CD4-positive, alpha-beta T cell treated with Interleukin-4 for 1 hour (primary cell): ENCODE measurements at places on chromosomes 6 and 20.

GRCh38 chr6:127716465-127716864 lies 139.5 kb downstream of the C6orf58 start:
- no peak for DNase-seq

DNA sequence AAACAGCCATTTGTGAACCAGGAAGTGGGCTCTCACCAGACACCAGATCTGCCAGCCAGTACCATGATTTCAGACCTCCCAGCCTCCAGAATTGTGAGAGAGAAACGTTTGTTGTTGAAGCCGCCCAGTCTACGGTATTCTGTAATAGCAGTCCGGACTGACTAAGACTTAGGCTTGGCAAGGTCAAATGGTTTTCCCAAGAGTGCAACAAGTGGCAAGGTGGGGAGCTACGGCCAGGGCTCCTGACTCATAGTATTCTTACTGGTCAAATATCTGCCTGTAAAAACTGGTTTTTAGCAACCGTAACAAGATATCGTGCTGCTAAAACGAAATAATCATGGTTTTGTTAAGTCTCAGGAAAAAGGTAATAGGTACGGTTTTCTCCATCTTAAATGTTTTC lies 37.8 kb downstream of the MCUR1 start:
- no peak for DNase-seq

GRCh38 chr6:138432063-138432356 lies 28.0 kb downstream of the HEBP2 start:
- DNase-seq, result no peak

- DNase-seq, result no peak
Measured at GRCh38 chr6:75856902-75857301, 107.9 kb downstream of the MYO6 start.

- DNase-seq, result no peak
Measured at GRCh38 chr6:158778005-158778527, 41.1 kb downstream of the EZR start.

DNA sequence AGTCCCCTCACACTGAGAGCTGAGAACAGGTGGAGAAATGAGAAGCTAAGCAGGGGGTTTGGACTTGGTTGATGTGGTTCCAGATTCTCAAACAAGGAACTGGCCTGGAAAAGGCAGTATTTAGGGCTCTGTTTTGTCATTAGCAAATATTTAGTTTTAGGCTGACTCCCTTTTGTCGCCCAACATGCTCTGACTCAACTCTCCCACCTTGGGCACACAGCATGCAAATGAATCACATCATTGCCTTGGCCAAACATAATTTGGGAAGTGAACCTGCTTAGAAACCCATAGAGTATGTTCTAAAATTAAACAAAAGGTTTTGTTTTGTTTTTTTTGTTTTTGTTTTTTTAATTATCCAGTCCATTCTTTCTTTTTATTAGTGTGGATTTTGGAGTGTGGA lies 9.5 kb upstream of the UQCC2 start:
- DNase-seq, result no peak

DNA sequence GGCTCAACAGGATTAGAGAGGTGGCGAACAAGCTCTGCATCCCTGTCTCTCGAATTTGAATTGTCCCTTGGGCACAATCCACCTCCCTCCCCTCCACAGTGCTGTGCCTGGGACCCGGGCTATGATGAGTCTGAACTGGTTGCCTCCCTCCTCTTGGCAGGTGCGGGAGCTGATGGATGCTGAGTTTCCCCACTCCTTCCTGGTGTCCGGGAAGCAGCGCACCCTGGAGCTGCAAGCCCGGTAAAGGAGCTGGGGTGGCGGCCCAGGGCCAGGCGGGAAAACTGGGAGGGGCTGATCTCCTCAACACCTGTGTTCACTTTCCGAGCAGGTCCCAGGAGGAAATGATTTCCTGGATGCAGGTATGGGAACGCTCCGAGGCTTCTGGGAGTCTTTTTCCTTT lies 14.9 kb downstream of the FGD2 start:
- no peak for DNase-seq

GRCh38 chr6:81215092-81215432 lies 537.4 kb downstream of the TENT5A start:
- DNase-seq, result no peak

GRCh38 chr6:106750142-106750918 lies 121.0 kb downstream of the QRSL1 start:
- DNase-seq, result no peak

- DNase-seq, result no peak
Measured at GRCh38 chr6:27777126-27777525, 135.1 kb downstream of the OR2B2 start.

DNA sequence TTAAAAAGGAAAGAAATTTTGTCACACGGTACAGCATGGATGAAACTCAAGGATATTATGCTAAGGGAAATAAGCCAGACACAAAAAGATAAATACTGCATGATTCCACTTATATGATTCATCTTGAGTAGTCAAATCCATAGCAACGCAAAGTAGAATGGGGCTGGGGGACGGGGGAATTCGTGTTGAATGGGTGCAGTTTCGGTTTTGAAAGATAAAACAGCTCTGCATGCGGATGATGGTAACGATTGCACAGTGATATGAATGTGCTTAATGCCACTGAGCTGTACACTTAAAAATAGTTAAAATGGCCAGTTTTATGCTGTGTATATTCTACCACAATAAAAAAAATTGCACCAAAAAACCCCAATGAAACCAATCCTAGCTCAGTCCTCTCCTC lies 52.9 kb upstream of the SIRPA start:
- no peak for DNase-seq

DNA sequence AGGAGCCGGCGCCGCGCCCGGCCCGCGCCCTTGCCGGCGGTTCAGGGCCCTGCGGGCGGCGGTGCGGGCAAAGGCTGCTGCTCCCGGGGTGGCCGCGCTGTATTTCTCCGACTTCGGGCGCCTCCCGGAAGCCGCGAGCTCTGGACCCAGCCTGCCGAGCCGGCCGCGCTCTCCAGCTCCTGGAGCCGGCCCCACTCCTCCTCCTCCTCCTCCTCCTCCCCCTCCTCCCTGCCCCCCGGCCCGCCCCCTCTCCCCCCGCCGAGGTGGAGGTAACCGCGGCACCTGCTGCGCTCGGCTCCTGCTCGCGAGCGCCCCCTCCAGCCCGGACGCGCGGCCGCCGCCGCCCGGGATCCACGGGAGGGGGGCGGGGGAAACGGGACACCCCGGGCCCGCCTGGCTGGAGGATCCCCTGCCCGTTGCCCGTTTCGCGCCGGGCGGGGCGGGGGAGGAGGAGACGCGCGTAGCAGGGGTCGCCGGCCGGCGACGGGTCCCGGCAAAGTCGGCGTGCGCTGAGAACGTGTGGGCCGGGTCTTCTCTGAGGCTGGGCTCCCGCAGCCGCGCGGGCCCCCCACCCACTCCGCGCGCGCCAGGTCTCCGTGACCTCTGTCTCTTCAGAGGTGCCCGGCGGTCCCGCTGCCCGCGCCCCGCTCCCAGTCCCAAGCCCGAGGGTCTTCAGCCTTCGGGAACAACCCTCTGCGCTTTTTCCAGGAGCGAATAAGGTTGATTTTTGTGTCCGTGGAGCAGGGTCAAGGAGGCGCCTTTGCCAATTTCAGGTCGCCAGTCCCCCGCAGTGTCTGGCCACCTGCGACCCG lies at the start of gene SLC22A23:
Gene SLC22A23, minus strand, starts transcription at position 153 of the 812 bp plus-strand sequence. CDS start 491 bp downstream, outside the sequence.
- peak; percentile 76 for DNase-seq

GRCh38 chr20:5586720-5587119 lies 163.5 kb upstream of the SHLD1 start:
- DNase-seq, result peak; percentile 54

GRCh38 chr20:6612606-6612923 lies 154.9 kb upstream of the BMP2 start:
- no peak for DNase-seq

- no peak for DNase-seq
Measured at GRCh38 chr20:7817286-7817685, 123.0 kb downstream of the HAO1 start.

DNA sequence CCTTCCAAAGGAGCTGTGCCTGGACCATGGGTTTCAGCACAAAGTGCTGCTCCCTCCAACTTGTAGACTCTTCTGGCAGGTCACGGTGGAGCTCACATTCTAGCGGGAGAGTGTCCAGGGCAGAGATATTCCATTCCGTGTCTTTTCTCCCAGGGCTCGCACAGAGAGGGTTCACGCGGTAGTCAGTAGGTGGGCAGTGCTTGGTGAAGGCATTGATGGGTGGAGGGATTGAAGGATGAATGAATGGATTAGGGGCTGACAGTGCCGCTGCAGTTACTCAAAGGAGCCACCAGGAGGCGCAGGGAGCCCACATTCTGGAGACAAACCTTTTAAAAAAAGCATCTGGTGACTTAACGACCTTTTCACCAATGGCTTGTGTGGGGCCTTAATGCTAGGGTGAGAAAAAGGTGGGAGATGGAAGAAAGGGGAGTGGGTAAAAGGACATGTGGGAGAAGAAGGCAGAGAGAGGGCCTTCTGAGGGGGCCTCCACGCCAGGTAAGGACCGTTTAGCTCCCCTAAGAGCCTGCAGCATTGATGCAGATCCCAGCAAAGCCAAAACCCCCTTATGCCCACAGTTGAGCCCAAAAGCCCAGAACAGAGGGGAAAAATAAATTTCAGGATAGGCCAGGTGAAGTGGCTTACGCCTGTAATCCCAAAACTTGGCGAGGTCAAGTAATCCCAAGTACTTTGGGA lies 17.5 kb upstream of the FAM110A start:
- peak; percentile 69 for DNase-seq

- no peak for DNase-seq
Measured at GRCh38 chr6:7671581-7671980, 54.3 kb upstream of the BMP6 start.

DNA sequence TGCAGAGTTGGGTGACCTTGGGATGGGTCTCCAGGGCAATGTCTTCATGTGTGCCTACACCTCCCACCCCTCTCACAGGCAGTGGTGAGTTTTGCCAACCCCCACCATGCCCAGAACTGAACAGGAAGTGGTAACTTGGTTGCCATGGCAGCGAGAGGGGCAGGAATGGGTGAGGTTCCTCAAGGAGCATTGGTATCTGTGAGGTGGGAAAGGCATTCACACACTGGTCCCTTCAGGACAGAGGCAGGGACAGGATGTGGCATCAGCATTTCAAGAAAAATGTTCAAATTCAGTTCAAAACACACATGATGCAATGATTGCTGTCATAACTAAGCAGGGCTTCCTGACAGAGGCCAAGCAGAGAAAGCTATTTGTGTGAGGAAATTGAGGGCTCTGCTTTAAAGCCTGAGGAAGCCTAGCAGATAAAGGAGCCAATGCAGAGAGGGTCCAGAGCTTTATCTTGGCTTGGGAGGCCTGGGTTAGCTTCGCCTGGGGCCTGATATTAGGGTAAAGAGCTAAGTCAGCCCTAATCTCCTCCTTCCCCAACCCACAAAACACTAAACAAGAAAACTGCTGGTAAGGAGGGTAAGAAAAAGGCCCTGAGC lies 551 bp downstream of the TREML2 start:
- DNase-seq, result peak; percentile 82

GRCh38 chr6:31114970-31115849 lies 610 bp downstream of the PSORS1C1 start:
- peak; percentile 26 for DNase-seq

- DNase-seq, result no peak
Measured at GRCh38 chr6:143545165-143545564, 33.6 kb upstream of the FUCA2 start.

- DNase-seq, result no peak
Measured at GRCh38 chr20:58698741-58699622, 6.4 kb downstream of the NPEPL1 start.

DNA sequence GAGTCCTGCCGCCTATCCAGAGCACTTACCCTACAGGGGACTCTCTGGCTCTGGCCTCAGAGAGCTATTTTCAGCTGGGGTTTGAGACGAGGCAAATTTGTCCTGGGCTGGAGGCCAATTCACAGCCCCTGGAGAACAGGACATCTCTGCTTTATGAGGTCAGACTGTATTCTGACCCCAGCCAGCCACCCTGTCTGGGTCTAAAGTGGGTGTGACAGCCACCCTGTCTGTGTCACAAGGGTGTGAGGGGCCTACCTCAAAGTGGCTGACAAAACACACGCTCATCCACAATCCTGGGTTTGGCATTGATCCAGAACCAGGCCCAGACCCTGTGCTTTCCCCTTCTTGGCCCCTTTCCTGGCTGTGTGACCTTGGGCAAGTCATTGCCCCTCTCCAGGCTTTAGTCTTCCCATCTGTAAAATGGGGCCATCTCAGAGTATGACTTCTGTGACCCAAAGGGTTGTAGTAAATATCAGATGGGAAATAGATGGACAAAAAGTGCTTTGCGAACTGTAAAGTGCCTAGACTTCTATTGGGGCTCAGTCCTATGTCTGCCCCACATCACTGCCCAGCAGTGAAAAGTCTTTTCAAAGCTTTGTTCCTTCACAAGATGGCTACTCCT lies 44.1 kb upstream of the TGM2 start:
- no peak for DNase-seq

DNA sequence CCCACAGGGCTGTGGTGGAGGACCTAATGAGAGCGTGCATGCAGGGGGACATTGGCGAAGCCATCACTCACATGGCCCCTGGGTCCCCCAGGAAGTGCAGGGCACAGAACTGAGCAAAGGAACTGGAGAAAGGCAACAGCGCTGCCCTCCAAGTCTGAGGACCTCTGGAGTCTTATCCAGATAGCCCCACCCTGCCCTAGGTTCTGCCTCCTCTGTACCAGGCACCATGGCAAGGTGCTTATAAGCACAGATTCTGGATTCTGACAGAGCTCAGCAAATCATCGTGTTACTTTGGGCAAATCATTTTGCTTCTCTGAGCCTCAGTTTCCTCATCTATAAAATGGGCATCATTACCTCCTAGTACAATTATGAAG lies 44.5 kb downstream of the SLC13A3 start:
- no peak for DNase-seq

DNA sequence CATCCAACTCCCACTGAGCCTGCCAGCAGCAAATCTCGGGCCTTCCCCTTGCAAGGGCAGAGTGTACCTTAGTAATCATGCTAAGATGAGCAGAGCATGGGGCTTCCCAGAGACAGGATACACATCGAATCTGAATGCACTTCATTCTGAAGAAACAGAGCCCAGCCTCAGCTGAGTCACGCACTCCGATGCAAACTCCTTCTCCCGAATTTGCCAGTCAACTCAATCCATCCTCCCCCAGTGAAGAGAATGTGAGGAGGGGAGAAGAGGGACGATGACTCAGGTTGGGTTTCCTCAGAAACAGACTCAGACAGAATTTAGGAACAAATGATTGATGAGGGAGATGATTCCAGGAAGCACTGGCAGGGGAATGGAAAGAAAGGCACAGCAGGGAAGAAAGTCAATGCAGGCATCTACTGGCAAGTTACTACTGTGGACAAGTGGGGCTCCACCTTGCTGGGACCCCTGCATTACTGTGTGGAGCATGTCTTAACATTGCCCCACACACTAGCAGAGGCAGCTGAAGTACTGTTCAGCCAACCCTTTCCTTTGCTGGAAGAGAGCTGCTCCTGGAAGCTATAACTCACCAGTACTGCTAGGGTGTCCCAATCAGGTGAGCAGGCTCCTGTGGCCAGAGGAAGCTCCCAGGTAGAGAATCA lies 251.6 kb downstream of the ADGB start:
- no peak for DNase-seq

DNA sequence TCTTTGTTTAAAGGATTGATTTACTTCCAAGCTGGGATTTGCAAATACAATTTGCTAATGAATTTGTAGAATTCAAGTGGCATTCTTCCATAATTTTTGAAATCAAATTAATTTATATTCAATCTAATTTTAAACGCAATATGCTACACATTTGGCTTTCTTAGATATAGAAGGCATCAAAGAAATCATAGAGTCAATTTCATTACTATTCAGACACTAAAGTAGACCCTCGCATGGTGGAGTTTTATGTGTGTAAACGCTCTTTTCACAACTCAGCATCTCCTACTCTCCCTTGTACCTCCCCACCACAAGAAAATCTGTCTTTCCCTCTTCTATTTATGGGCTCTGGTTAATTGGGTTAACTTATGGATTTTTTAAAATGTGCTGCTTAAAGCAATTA lies 144.3 kb downstream of the DOK5 start:
- DNase-seq, result no peak
